ENCODE measurements at places on chromosomes 11 and 22.

DNA sequence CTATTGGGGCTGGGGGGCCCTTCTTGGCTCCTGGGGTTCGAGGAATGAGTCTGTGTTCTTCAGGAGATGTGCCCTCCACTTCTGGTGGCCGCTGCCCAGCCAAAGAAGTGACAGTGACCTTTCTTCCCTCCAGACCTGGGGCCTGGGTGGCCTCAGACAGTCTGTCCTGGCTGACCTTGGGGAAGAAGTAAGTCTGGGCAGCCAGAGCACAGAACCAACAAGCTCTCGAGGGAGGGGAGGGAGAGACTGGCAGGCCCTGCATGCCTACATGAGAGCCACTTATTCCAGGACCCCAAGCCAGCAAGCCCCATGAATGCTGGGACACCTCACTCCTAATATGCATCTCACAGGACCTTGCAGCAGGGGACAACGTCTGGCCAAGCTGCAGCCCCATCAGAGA lies 27.1 kb upstream of the STK33 start:
- DNase-seq: no peak

GRCh38 chr11:26551186-26551801 lies 20.8 kb downstream of the MUC15 start:
- no peak for DNase-seq

DNA sequence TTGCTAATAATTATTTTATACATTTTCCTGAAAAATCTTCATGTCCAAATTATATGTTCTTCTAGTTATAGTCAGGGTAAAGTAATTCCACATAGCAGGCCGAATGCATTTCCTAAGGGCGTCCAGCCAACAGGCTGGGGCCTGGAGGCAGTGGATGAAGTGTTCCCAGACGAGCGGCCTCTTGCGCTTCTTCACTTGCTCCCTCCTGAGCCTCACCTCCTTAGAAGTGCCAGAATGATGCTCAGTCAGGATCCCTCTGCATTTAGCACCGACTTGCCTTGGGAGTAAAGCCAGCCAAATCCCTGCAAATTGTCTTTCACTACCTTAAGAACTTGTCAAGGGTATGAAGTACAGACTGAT lies 1.5 kb downstream of the OLFML1 start:
- DNase-seq: no peak

- DNase-seq: no peak
Observed at GRCh38 chr11:17652556-17652955, 66.8 kb upstream of the MYOD1 start.

DNA sequence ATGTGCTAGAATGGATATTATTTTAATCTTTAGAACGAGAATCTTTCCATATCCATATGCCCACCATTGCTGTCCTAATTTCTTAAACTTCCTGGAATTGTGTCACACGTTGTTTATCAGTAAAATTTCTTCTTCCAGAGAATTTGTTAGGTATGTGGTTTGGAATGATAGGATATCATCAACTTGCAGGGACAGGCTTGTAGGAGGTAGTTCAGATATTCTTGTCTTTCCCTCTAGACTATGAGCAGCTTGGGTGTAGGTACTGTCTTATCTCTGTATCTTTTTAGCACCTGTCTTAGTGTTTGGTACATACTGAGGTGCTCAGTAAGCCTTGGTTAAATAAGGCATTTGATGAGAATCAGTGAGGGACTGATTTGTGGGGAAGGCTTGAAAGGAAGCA lies 3.4 kb downstream of the CTNND1 start:
- no peak for DNase-seq

DNA sequence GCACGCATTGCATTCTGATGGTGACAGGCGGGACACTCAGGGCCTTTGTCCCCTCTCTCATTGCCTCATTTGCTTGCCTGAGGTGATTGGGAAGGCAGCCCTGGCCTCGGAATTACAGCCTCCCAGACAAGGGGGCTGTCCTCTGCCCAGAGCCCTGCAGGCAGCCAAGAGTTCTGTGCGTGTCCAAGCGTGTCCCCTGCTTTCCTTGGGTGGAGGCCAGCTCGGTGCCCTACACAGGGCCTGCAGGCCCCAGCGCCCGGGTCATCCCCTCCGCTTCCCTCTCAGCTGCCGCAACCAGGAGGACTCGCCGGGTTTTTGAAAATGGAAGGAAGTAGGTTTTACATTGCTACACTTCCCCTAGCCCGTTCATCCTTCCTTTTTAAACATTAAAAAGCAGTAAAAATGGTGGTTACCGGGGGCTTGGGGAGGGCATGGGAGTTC lies 1.9 kb downstream of the GRAMD4 start:
- no peak for DNase-seq

DNA sequence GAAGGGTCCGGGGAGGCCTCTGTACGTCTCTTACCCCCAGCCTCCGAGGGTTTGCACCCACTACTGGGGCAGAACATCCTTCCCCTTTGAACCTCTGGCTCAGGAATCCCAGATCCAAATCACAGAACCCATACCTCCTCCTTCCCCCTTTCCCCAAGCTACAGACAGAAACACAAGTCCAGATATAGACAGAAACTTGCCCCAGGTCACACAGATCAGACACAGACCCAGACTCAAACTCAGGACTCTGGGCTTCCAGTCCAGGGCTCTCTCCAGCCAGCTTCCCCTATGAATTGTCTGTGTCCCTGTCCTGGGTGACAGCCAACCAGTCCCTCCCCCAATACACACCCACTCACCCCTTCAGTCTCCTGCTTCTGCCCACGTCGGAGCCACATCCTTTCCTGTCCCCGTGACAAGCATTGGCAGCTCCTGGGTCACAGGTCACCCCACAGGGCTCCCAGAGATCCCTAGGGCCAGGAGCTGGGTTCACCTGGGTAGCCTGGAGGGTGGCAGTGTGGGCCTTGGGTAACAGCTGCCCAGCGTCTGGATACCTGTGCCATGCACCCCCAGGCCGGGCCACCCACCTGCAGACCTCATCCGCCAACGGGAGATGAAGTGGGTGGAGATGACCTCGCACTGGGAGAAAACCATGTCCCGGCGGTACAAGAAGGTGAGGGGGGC lies 772 bp downstream of the TBC1D10C start:
- peak; percentile 66 for DNase-seq

DNA sequence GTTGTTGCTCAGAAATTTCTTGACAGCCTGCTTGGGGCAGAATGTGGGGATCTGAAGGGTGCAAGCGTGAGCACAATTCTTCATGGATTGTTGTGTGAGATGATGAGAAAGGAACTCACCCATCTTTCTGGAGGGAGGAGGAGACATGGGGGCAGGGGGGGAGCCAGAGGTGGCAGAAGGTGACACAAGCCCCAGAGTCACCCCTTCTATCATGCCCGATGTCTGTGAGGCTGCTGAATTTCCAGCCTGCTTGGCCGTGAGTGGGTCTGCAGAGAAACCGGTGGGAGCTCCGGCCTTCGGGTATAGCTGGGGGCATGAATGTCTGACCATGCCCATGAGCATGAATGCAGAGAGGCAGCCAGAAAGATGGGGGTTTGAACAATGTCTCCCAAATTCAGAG lies 870.7 kb downstream of the TBC1D22A start:
- DNase-seq: no peak

- DNase-seq: no peak
Observed at GRCh38 chr11:71322861-71323582, 70.6 kb upstream of the SHANK2 start.

GRCh38 chr11:85062659-85063058 lies 564.5 kb downstream of the DLG2 start:
- DNase-seq: no peak

DNA sequence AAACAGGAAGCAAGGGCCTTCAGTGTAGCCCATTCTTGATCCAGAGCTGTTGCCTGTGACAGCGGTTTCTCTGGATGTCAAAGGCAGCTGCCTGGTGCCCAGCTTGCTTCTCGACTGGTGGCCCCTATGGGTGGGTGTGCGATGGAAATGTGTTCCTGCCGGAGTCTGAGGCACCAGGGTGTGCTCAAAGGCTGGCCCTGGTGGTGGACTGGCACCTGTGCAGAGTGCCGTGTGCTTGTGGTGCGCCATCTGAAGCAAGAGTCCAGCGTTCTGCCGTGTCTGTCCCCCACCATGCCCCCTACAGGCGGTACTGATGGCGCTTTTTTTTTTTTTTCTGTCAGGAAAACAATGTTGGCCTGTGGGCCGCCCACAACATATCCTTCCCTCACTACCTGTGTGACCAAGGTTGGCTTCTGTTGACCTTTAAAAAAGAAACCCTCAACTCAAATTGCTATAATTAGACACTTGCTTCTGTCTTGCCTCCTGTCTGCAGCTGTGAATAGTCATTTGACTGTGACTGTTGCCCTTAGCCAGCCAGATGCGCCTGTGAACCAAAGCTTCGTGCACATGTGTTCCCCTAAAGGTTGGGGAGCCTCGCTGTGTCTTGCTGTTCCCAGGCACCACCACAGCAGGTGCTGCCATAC lies 4.7 kb upstream of the RANBP1 start:
- peak; percentile 47 for DNase-seq

DNA sequence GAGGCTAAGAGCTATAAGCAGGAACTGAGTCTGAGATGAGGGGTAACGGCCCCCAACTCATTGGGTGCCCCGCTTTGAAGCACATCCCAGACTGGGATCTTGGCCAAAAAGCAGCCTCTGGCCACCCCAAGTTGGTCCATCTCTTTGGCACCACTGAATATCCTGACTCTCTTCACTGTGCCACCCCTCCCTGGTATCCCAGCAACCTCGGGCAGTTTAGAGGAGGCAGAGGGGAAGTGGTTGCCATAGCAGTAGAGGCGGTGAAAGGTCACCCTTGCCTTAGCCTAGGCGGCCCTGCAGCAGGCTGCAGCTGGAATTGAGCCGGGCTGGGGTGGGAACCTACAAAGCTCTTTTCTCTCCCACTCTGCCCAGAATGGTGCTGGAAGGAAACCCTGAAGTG lies 1.1 kb downstream of the PELI3 start:
- DNase-seq: peak; percentile 44

GRCh38 chr11:107691000-107691750 lies 20.7 kb downstream of the SLN start:
- DNase-seq: no peak

DNA sequence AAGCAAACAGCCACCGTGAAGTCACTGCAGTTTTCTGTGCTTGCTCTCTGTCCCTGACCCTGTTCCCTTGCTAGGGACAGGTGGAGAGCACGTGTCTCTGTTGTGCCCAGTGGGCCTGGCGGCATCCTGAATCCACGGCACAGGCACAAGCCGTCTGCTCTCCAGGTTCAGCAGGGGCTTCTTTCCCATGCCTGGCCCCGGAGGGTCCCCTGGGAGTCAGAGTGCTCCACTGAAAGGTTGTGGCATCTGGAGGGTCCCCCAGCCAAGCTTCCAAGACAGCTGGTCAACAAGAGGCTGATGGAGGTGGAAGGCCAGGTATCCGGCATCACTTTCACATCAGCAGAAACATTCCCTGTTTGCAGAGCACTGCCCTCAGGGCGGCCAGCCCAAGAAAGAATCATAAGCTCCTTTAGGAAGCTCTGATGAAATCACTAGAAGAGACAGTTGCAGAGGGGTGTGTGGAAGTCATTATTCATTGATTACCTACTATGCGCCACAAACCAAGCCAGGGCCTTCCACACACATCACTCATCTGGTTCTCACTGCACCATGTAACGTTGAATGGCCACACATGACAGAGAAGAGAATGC lies 346.4 kb upstream of the B3GAT1 start:
- no peak for DNase-seq

DNA sequence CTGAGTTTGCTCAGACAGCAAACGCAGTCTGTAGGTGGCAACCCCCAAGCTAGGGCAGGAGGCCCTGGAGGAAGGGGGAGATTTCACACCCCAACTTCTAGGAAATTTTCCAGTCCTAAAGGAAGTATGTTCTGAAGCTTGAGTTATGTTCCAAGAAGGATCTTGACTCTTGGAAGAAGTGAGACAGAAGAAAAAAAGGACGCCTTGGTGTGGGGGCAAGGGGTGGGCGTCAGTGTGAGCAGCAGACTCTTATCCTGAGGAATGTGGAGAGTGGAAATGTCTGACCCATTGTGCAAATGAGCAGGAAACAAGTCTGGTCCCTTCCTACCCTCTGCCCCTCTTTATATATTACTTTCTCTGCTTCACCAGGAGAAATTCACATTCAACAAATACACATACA lies 368.5 kb upstream of the NARS2 start:
- DNase-seq: no peak

DNA sequence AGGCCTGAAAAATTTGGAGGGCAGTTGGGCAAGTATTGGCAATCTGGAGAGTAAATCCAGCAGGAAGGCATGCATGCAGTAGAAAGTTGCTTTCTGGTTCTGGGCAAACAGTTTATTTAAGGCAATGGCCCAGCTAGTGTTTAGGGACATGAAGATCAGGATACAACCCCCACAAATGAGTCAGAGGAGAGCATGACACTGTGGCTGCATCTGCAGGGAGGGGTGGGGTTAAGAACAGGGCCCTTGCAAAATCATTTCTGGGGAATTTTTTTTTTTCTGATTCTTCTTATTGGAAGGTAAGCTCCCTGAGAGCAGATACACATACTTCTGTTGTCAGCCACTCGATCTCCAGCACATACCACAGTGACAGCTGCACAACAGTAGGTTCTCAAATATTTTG lies 61.1 kb downstream of the FDX1 start:
- DNase-seq: no peak

DNA sequence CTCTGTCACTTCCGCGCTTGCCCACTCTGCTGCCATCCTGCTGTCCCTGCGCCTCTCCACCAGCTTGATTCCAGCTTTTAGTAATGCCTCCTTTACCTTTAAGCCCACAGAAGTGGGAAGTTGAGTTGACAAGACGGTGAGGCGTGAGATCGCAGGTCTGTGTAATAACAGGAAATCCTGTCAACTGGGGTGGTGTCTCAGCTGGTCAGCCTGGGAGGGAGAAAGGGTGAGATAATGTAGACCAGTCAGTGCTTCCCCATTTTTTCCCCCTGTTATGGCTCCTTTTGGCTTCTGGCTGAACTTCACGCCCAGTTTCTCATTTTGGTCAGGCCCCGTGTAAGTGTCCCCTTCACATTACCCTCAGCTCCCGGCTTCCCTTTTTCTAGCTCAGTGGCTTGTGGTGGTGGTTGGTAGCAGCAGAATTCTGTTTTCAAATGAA lies 98.9 kb downstream of the TRAF6 start:
- peak; percentile 52 for DNase-seq

DNA sequence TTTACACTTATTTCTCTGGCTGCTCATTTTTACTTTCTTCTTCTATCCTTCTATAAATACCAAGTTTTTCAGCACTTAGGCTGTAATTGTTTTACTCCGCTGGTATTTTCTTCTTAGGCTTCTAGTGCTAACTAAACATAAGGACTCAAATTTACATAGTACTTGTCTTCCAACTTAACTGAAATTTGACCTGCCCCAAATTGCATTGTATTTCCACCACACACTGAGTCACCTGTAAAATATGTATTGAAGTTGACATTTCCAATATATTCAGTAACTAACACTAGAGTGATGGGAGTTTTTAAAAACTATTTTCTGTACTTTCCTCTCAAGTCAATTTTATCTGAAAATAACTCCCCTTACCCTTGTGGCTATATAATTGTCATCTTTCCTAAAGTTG lies 1794.1 kb upstream of the RAG2 start:
- no peak for DNase-seq

- DNase-seq: peak; percentile 45
Observed at GRCh38 chr22:18078329-18079041, 695 bp downstream of the PEX26 start.

DNA sequence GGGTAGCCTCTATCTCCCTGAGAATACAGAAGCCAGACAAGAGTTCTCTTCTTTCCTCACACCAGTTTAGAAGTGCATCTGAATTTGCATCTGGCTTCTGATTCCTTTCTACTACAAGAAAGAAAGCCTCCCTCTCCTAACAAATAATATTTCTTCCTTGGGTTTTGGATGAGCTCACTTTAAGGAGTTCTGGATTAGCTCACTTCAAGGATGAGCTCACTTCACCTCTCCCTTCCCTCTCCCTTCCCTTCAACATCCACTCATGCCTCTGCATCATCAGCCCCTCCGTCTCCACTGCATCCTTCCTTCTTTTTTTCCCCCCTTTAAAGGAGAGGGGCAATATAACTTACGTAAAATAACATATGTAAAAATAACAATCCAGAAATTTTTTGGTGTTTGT lies 1.6 kb upstream of the MTNR1B start:
- DNase-seq: no peak

All from CD4-positive, alpha-beta T cell treated with Interleukin-17A for 1 hour (primary cell).